Tibial nerve (tissue), 4 donors: ENCODE measurements at places on chromosomes 5 and 9. TPM values are rescaled to one million over a fixed set of nuclear protein-coding genes. Genes with fewer than 3 reads are reported as not detected.

DNA sequence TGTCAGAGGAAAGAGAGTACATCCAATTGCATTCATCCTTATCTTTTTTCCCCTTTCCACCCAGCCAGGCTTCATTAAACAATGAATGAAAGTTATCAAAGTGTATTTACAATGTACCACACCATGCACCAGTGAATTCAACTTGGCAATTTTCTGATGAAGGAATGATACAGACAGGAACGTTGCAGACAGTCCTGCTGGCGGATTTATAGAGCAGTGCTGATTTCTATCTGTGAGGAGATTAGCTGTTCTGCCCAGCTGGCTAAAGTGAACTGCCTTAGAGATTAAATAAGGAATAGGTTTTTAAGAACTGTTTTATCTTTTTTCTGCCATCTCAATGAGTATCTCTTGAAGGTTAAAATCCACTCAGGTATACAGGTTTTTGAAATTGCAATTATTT, 403.9 kb downstream of the CDH18 start:
- no peak overlapping the region for H3K27ac ChIP-seq
- H3K27me3 ChIP-seq: no peaks in the 10 kb centered on the region
- H3K4me1 ChIP-seq: no peaks in the 10 kb centered on the region
- H3K36me3 ChIP-seq: no peaks in the 10 kb centered on the region

- no peaks in the 10 kb centered on the region for H3K4me1 ChIP-seq
- no peak overlapping the region for H3K4me3 ChIP-seq
- no peaks in the 10 kb centered on the region for H3K27me3 ChIP-seq
- H3K27ac ChIP-seq: no peak overlapping the region
These were observed 46.6 kb upstream of the PCA3 start for GRCh38 chr9:76717613-76718012.

- H3K27me3 ChIP-seq: no peaks in the 10 kb centered on the region
- no peak for DNase-seq
- no peak overlapping the region for H3K27ac ChIP-seq
- no peaks in the 10 kb centered on the region for H3K4me1 ChIP-seq
These were observed 197.1 kb downstream of the MED10 start for GRCh38 chr5:6181147-6181729.

- no peak overlapping the region for H3K4me3 ChIP-seq
- no peak overlapping the region for H3K27ac ChIP-seq
- H3K27me3 ChIP-seq: no peaks in the 10 kb centered on the region
These were observed 44.9 kb downstream of the USP20 start for GRCh38 chr9:129879991-129880653.

DNA sequence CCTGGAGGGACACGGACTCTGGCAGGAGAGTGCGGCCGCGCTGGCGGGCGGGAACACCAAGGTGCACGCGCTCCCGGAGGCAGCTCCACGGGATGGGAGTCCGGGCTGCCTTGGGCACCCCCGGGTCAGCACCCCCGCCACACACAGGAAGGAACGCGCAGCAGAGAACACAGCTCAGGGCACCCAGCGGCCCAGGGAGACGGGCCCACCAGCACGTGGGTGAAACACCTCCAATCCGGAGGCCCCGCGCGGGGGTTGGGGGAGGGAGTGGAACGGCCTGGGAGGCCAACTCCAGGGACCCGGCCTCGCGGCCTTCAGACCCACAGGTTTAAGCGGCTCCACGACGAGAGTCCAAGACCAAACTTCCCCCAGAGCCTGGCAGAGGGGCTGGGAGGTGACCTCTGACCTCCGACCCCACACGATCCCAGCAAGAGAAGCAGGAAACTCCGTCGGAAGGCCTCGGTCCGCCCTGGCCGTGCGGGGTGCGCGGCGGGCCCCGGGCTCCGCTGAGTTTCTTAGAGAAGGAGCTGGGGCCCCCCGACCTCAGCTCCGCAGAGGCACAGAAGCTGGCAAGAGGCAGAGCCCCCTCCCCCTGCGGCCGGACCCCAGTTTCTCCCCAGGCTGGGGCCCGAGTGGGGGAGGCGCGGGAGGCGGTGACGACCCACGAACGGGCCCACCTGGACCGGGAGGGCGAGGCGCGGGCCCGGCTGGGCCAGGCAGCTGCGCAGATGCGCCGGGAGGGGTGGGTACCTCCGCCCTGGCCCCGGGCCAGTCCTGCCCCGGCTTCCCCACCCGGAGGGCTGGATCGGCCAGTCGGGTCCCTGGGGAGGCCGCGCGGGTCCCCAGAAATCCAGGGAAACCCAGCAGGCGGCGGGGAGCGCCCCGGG, 851 bp downstream of the NACC2 start:
- H3K27me3 ChIP-seq: no peaks in the 10 kb centered on the region
- H3K4me1 ChIP-seq: peaks cover 66% of the 10 kb centered on the region
- H3K27ac ChIP-seq: peak overlapping the region; percentile 91
- peak; percentile 51 for DNase-seq

DNA sequence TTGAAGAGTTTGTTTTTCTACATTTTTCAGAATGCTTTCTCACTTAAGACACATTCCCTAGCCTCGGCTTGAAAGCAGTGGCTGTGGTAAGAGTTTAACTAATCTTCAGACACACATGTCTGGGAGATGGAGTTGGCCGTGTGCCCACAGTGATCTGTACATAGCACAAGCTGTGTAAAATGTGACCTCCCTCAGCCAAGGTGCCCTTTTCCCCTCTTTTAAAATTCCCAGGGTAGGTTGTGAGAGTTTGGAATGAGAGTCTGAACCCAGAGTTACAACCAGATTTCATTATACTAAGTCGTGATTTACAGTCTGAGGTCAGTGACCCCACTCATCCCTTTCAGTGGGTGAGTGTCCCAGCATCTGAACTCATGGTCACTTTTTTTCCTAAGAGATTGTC, 230.4 kb downstream of the DOCK8 start:
- H3K4me1 ChIP-seq: no peaks in the 10 kb centered on the region
- no peak overlapping the region for H3K27ac ChIP-seq
- peaks cover 4% of the 10 kb centered on the region for H3K36me3 ChIP-seq
- H3K4me3 ChIP-seq: no peak overlapping the region
- DNase-seq: no peak

GRCh38 chr5:36494841-36495601, 111.4 kb upstream of the SLC1A3 start:
- no peak overlapping the region for H3K27ac ChIP-seq
- H3K36me3 ChIP-seq: no peaks in the 10 kb centered on the region
- DNase-seq: no peak
- no peaks in the 10 kb centered on the region for H3K27me3 ChIP-seq
- H3K4me3 ChIP-seq: no peak overlapping the region

The SPINK13 gene
- total RNA-seq: not detected

The INSL6 gene
- not detected for total RNA-seq

The SPEF2 gene
- total RNA-seq: 33.5 TPM

The DCAF12 gene
- 21.3 TPM for total RNA-seq
